ENCODE measurements at places on chromosomes 5 and 9. TPM values are rescaled to one million over a fixed set of nuclear protein-coding genes. Genes with fewer than 3 reads are reported as not detected.
A peak's percentile ranks its signal among the peaks of the same experiment; 100 is the strongest.

Gene CATSPER3
- total RNA-seq, result 0.79 TPM

DNA sequence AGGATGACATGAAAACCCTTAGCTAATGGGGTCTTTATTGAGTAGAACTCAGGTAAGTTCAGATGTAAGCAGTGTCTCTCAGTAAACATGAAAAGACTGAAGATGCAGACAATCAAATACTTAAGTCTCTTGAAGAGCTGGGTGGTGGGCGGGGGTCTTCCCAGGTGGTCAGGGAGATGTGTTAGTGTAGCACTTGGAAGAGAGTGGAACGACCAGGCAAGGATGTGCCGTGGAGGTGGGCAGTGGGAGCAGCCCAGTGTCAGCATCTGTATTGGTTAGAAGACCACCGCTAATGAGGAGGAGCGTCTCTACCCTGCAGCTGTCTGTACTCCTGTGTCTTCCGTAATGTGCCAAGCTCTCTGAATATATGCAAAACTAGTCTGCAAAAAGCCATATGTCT, 4.4 kb downstream of the S1PR3 start:
- no peak for DNase-seq

Gene PCDHB12
- not detected for total RNA-seq

Gene GDF9
- 0.57 TPM for total RNA-seq

Gene PCDH12
- 0.05 TPM for total RNA-seq

- peak; percentile 57 for DNase-seq
Observed at GRCh38 chr5:176609724-176610434, at the start of gene GPRIN1. GPRIN1 (minus strand) TSS chr5:176610156; CDS start chr5:176599834, 10,322 bp downstream.

GRCh38 chr5:83029912-83030311, 47.3 kb downstream of the TMEM167A start:
- no peak for DNase-seq

Gene KCNV2
- total RNA-seq, result not detected

Gene EQTN
- not detected for total RNA-seq

Data from natural killer cell (primary cell).